Nucleus accumbens (tissue), 56 donors: ENCODE measurements at places on chromosomes 2 and 18.

- no peak for DNase-seq
Observed at GRCh38 chr18:5541644-5542043, 2.2 kb downstream of the EPB41L3 start.

DNA sequence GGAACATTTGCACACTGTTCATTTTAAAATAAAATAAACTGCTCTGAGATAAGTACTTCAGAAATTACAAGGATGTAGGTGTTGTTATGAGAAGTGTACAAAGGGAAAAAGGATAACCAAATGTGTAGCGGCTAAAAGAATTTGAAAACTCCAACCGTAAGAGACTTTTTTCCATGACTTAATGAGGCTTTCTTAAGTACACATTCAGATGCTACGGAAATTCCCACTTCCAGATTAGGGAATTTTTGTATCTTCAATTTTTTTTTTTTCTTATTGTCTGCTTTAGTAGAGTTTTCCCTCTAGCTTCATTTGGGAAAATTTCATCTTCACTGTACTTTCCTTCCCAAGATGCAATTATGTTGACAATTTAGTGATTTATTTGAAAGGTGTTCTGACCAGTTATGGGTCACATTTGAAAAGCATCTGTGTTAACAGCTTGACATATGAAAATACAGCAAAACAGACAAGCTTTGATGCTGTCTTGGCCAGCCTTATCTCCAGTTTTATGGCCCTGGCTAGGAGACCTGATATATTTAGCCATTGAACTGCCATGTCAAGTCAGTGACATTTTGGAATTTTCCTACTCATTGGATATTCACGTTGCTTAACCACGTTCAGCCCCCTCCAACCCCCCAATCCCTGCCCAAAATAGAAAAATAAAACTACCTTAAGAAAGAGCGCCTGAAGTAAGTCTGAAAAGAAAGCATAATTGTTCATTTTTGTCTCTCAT, 105.6 kb downstream of the FEZ2 start:
- DNase-seq = no peak

GRCh38 chr2:46434851-46435273, 44.5 kb upstream of the TMEM247 start:
- no peak for DNase-seq

- DNase-seq = no peak
Observed at GRCh38 chr2:225275443-225275842, 124.1 kb upstream of the NYAP2 start.

DNA sequence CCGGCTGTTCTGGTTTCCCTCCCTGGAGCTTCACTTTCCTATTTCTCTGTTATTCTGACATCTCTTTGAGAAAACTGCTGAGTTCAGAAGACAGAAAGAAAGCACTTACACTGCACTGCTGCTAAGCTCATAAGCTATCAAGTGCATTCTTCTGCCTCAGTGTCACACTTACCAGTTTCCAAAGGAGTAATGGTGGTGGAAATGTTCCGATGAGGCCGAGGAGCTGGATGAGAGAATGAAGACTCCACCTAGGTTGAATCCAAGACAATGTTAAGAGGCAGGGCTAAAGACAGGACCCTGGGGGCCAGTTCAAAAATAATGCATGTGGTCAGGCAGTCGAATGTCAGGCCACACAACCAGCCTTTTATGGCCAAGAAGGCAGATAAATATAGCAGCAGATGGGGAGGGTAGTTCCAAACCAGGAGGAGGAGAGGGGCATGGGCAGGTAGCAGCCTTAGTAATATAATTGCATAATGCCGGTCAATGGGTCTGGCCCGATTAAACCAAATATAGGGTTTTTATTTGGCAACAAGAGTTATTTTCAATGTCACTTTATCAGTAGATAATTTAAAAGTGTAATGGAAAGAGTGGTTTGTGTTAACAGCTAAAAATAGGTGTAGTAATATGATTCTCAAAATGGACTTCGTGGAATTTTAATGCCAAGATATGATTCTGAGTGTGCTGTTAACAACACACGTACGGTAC, at the start of gene MYOM1:
MYOM1 (minus strand) TSS at position 338 of the 705 bp plus-strand sequence. CDS start 4,745 bp downstream, outside the sequence.
- DNase-seq = no peak

DNA sequence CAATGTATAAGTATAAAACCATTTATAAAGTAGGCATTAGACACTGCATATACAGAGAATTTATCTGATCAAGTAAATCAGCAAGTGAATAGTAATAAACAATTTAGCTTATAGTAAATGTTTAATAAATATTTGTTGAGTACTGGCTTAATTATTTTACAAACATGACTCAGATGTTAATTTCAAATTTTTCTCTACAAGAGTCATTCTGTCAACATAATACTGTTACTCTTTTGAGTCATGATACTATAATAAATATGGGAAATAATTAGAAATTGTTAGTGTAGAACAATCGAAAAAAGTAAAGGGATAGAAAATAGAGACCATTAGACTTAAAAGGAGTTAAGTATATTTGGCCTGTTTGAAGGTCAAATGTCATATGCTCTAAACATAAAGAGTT, 133.6 kb upstream of the MC4R start:
- DNase-seq = no peak

- DNase-seq = no peak
Observed at GRCh38 chr18:62370366-62370765, 45.3 kb downstream of the TNFRSF11A start.

DNA sequence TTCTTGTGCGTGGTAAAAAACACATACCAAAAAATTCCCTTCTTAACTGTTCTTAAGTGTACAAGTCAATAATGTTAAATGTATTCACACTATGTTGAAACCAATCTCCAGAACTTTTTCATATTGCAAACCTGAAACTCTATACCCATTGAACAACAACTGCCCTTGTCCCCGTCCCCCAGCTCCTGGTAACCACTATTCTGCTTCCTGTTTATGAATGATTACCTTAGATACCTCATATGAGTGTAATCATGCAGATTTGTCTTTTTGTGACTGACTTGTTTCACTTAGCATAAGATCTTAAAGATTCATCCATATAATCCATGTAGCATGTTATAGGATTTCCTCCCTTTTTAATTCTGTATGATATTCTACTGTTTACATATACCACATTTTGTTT, 59.9 kb downstream of the NAT8 start:
- no peak for DNase-seq

DNA sequence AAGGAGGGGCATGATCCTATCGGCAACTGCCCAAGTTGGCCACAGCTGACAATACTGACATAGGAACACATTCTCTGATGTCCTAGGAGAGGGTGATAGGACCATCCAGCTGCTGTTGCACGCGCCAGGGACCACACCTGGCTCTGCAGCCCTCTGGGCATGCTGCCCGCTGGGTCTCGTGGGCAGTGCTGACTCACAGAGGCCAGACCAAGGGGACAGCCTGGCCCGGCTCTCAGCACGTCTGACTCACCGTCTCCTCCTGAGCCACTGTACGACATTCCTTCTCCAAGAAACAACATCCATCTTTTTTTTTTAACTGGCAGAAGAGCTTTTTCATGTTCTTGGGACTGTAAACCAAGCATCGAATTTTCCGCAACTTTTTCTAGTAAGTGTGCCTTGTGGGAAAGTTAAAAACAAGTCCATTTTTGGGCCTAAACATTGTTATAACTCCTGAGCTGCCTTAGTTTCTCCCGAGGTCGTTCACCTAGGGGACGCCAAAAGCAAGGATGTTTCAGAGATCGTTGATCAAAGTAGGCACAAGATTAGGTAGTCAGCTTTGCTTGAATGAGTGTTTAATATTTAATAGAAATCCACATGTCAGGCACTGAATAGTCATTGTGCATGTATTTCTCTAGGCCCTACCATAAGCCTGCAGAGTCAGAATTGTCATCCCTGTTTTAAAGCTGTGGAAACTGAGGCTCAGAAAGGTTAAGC, 100.3 kb downstream of the TTC32 start:
- no peak for DNase-seq

- no peak for DNase-seq
Observed at GRCh38 chr2:216956820-216957493, 97.1 kb upstream of the TNP1 start.

DNA sequence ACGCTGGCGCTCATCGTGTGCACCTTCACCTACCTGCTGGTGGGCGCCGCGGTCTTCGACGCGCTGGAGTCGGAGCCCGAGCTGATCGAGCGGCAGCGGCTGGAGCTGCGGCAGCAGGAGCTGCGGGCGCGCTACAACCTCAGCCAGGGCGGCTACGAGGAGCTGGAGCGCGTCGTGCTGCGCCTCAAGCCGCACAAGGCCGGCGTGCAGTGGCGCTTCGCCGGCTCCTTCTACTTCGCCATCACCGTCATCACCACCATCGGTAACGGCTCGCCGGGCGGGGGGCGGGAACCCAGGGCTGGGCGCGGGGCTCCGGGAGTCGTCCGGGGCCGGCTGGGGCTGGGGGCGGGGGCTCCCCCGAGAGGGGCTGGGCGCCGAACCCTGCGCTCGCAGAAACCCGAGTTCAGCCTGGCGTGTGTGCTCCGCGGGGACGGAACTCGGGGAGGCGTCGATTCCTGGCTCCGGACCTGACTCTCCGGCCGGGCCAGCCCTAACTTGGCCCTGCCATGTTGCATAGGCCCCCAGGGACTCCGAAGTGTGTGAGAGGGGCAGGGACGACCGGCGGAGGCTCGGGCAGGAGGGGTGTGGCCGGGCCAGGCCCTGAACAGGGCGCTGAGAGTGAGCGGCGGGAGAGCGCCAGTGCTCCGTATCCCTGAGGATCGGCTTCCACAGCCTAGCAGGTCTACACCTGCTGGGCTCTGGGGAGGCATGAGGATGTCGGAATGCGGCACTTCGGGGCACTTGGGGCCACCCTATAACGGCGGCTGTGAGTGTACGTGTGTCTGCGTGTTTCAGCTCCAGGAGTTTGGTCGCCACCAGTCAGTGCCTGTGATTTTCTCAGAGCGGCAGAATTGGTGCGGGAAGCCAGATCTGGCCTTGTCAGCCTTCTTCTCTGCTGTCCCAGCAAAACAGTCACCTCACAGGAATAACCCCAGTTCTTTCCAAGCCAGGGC, 651 bp downstream of the KCNK3 start:
- no peak for DNase-seq

DNA sequence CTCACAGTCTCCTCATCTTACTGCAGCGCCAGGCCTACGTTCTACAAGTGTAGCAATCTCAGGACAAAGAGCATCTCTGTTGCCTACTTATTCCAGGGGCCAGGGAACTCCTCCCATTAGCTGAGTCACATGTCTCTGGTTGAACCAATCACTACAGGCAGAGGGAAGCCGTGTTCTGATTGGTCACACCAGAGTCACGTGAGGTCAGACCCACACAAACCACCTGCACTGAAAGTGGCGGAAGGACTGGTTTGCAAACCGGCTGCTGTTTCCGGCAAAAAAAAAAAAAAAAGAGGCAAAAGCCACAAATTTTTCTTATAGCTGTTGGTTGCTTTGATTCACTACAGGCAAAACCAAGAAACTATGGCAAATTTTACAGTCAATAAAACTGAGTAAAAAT, 21.9 kb upstream of the USP14 start:
- no peak for DNase-seq

- no peak for DNase-seq
Observed at GRCh38 chr2:25481381-25482300, 139.9 kb upstream of the DNMT3A start.

GRCh38 chr18:48613589-48614404, 75.0 kb downstream of the CTIF start:
- DNase-seq = peak; percentile 54

DNA sequence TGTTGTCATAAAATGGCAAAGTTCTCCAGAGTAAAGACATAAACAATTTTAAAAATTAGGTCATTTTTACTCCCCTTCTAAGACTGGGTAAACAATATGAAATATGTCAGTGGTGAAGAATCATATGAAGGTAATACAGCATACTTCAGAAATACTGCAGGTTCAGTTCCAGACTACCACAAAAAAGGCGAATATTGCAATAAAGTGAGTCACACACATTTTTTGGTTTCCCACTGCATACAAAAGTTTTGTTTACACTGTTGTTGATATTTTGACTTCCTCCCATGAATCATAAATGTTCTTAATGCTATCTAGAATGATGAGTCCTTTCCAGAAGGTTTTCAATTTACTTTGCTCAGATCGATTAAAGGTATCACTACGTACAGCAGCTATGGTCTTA, 73.5 kb downstream of the SMC6 start:
- DNase-seq = no peak

DNA sequence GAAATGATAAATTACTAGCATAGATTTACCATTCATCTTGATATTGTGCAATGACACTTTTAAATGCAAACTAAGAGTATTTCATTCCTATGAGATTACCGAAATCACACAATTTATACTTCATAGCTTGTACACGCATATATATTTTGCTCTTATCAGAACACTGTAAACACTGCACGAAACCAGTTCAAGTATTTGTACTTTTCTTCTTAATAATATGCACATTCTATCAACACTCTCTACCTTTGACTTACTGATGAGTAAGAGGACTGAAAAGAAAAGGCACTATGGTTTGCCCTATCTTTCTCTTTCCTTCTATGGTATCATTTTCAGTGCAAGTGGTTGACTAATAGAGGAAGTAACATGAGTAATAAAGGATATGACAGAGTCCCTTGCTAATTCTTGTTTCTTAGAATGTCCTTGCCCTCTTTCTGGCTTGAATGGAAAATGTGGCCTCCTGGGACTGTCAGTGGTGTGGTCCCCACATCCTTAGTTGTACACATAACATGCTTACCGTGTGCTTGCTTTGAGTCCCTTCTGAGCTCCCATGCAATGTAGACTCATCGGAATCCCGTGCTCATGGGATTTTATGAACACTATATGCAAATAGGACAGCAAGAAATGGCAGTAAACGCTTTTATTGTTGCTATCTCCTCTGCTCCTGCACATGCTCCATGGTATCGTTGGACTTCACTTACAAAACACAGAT, 363.5 kb upstream of the TNP1 start:
- DNase-seq = no peak

GRCh38 chr2:230865766-230866755, 1.3 kb downstream of the ITM2C start:
- DNase-seq = peak; percentile 55

- DNase-seq = no peak
Observed at GRCh38 chr2:61436092-61436491, 34.8 kb downstream of the USP34 start.

DNA sequence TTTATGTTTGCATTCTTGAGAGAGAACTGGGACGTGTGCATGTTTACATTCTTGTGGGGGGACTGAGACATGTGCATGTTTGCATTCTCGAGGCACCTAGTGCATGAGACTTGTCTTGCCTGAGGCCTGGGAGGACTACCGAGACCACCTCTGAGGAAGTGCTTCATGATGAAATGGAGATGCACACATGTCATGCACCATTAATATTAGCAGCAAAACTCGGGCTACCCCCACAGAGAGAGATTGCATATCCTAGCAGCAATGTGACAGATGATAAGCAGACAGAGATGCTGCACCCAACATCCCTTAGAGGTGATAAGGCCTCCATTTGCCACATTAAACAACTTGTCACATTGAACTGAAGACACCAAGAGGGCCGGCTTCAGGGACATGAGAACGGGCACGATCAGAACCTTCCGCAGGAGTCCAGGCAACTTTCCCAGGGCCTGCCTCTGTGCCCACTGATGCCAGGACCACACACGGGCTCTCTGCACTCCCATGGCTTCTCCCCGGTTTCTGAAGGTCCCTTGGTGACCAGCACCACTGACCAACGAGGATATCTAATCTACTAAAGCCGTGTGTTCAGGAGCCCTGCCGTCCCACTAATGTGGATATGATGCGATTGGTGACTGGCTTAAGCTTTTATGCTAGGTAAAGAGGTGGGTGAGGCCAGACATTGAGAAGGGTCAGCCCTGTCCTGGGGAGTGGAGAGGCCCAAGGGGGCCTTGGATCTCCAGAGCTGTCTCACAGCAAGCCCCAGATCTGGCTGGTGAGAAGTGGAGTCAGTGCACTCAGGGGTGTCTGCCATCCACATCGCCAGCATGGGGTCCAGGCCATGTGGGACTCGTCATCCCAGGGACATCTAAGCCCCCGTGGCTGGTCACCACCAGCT, 208.3 kb downstream of the NDUFA10 start:
- DNase-seq = no peak

- DNase-seq = no peak
Observed at GRCh38 chr2:1489486-1489885, 76.2 kb downstream of the TPO start.
